ENCODE measurements at places on chromosomes 13 and 19.
A peak's percentile ranks its signal among the peaks of the same experiment; 100 is the strongest.

- no peak for DNase-seq
Measured at GRCh38 chr19:53903055-53903680, 5.9 kb upstream of the CACNG7 start.

- DNase-seq: no peak
Measured at GRCh38 chr13:113836768-113837559, 26.9 kb downstream of the GAS6 start.

DNA sequence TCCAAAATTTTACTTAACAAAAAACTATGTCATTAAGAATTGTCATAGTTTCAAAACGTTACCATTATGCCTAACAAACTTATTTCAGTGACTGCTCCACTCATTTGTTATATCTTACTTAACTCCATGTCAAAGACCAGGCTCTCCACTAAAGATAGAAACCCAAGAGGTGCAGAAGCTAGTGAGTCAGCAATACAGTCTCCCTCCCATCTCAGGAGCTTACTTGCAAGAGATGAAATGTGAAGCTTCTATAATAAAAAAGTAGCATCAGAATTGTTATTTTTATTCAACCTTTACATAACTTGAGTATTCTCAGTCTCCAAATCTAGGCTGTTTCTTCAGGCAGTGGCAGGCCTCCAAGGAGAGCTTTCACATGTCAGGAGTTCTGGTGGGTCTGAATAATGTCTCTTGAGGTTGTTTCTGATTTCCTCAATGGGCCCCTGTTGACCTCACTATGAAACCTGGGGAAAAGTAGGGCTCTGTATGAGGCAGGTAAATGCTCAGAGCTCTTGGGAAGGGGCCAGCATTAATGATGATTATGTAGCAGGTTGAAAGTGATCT lies 242.0 kb downstream of the NDFIP2 start:
- no peak for DNase-seq

DNA sequence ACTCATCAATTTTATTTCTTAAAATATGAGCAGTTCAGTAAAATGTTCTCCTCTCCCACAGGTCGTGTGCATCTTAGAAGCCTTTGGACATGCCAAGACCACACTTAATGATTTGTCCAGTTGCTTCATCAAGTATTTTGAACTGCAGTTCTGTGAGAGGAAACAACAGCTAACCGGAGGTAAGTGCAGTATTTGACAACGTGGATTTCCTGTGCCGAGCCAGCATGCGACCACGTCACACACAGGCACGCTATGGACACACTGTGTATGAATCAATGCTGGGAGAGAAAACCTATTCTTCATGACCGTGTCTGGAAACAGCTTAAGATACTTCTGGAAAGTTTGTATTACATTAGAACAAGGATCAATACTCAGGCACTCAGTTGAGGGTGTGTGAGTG lies 268.5 kb downstream of the MYO16 start:
- no peak for DNase-seq

- no peak for DNase-seq
Measured at GRCh38 chr13:108200781-108201398, 14.4 kb downstream of the LIG4 start.

DNA sequence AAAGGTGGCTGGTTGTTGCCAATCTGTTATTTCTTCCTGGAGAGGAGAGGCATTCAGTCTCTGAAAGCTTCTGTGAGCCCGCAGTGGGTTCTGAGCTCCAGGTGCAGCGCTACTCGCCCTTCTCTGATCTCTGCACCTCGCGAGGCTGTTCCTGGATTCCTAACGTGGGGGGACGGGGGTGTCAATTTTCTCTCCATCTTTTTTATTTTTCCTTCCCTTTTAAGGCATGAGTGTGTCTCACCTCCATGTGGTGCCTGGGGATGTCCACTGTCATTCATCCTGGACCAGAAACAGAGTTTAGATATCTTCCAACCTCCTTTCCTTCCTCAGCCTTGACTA lies 626 bp downstream of the ZNF233 start:
- DNase-seq: no peak

GRCh38 chr13:66748712-66749111 lies 481.4 kb downstream of the PCDH9 start:
- no peak for DNase-seq

DNA sequence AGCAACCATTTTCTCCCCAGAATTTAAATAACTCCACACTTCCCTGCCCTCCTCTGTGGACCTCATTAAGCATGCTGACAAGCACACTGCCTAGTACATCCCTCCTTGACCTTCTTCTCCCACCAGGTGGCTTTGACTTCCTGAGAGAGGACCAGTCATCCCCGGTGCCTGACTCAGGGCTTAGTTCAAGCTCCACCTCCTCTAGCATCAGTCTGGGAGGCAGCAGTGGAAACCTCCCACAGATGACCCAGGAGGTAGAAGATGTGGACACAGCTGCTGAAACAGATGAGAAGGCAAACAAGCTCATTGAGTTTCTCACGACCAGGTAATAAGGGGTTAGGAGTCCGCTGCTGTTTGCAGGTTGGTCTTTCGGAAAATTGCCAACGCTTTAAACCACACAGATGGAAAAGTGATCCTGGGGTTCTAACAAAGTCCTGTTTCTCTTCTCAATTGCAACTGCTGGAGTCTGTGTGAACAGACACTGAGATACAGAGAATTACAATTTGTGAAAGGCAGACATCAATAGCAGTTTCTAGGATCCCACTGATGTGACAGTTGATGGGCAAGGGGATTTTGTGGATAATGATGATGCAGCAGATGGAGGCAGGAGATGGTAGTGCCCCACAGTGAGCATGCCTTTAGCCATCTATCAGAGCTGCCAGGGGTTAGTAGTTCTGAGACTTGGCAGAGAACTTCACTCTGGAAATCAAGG lies 86.7 kb downstream of the ZAR1L start:
- no peak for DNase-seq

DNA sequence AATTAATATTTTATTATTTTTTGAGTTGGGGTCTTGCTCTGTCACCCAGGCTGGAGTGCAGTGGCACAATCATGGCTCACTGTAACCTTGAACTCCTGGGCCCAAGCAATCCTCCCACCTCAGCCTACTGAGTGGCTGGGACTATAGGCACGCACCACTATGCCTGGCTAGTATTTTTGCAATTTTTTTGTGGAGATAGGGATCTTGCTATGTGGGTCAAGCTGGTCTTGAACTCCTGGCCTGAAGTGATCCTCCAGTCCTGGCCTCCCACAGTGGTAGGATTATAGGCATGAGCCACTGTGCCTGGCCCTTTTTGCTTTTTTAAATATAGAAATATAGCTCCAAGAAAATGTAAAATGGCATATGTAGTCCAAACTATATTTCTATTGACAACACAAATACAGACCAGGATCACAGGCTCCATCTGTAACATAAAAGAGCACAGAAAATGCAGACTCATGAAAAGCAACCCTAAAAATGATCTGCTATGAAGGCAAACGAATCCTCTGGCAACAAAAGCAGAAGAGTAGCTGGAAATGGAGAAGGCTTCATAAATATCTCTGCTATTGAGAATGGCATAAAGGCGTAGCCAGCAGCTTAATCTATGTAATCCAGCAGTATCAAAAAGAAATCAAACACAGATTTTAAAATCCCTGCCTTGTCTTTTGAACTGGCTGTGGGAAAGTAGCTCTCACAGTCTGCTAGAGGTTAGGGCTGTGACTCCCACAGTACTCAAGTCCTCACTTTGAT lies 200.6 kb downstream of the LHFPL6 start:
- DNase-seq: no peak

DNA sequence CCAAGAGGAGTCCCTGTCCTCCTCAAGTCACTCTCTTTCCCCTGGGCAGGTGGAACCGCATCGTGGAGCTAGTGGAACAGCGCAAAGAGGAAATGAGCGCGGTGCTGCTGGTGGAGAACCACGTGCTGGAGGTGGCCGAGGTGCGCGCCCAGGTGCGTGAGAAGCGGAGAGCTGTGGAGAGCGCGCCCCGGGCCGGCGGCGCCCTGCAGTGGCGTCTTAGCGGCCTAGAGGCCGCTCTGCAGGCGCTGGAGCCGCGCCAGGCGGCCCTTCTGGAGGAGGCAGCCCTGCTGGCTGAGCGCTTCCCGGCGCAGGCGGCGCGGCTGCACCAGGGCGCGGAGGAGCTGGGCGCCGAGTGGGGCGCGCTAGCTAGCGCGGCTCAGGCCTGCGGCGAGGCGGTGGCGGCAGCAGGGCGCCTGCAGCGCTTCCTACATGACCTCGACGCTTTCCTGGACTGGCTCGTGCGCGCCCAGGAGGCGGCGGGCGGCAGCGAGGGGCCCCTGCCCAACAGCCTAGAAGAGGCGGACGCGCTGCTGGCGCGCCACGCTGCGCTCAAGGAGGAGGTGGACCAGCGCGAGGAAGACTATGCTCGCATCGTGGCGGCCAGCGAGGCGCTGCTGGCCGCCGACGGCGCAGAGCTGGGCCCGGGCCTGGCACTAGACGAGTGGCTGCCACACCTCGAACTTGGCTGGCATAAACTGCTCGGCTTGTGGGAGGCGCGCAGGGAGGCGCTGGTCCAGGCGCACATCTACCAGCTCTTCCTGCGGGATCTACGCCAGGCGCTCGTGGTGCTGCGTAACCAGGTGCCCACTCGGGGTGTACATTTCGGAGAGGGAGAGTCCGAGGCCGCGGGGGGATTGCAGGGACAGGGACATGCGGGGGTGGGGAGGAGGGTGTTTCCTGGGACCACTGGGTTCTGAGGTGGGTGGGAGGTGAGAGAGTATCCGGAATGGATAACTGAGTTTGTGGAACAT lies 52.8 kb downstream of the SPTBN4 start:
- no peak for DNase-seq

DNA sequence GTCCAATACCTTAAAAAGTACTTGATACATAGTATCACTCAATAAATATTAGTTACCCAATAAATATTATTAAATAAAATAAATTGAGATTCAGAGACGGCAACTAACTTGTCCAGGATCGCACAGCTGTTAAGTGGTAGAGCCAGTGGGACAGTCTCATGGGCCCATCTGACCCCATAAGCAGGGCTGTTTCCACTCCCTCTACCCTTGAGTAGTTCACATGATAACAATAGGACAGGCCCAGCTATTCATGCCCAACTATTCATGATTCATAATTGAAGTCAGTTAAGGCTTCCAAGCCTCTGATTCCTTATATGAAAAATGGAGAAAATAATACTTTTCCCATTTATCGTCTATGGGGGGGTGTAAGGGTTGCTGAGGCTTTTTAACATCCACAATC lies 78.2 kb downstream of the C13orf42 start:
- no peak for DNase-seq

GRCh38 chr19:33194886-33195644 lies 935 bp downstream of the LRP3 start:
- no peak for DNase-seq

- DNase-seq: no peak
Measured at GRCh38 chr13:67943116-67943515, 713.0 kb upstream of the PCDH9 start.

DNA sequence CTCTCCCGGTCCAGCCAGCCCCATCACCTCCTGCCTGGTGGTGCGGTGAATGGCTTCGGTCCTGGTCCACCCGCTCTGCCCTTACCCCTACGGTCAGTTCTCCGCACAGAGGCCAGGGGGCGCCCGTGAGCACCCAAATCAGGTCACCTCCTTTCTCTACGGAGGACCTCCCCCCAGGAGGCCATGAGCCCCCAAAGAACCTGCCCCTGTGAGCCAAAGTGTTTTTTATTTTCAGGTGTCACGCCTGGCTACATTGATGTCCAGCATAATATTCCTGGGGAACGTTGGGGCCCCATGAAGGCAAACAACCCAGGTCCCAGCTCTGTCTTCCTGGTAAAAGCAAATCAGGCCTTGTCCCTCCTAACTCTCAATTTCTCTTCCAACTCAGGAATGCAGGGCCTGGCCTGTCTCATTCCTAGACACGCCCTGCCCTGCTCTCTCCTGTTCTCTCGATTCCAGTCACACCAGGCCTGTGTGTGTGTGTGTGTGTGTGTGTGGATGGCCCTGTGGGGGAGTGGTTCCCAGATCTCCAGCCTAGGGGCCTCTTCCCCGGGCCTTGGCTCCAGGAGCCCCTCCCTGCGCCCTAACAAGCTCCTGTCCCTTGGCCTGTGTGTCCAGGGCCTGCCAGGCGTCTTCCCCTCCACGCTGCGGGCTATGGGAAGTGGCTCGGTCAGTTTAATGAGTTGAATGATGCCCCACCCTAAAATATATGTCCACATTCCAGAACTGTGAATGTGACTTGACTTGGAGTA lies 9.7 kb upstream of the GIPC1 start:
- peak; percentile 90 for DNase-seq

DNA sequence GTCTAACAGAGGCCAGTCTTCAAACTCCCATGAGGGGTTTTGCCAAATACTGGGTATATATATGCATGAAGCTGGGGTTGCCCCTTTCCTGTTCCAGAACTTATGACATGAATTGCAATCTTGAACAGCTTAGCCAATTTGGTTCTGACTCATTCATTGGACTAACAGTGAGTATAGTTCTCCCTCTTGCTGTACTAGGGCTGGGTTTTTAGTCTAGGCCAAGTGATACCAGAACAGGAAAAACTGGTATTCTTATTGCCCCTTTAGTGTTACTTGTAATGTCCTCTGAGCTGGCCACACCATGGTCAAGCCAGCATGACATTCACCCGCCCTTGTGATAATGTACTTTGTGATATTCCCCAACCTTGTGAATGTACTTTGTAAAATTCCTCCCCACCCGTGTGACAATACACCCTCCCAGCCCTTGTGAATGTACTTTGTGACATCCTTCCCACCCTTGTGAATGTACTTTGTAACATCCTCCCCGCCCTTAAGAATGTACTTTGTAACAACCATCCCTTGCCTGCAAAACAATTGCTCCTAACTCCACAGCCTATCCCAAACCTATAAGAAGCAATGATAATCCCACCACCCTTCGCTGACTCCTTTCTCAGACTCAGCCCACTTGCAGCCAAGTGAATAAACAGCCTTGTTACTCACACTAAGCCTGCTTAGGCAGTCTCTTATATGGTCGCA lies 26.9 kb downstream of the ZNF846 start:
- DNase-seq: no peak

GRCh38 chr19:58566989-58567388 lies 6.1 kb downstream of the MZF1 start:
- no peak for DNase-seq

- no peak for DNase-seq
Measured at GRCh38 chr13:50932091-50932490, 22.5 kb downstream of the RNASEH2B start.

- no peak for DNase-seq
Measured at GRCh38 chr19:3110126-3110825, 16.1 kb downstream of the GNA11 start.

GRCh38 chr19:19540064-19540714 lies 2.1 kb downstream of the CILP2 start:
- DNase-seq: no peak

- DNase-seq: no peak
Measured at GRCh38 chr19:18001777-18002345, 6.1 kb upstream of the ARRDC2 start.

DNA sequence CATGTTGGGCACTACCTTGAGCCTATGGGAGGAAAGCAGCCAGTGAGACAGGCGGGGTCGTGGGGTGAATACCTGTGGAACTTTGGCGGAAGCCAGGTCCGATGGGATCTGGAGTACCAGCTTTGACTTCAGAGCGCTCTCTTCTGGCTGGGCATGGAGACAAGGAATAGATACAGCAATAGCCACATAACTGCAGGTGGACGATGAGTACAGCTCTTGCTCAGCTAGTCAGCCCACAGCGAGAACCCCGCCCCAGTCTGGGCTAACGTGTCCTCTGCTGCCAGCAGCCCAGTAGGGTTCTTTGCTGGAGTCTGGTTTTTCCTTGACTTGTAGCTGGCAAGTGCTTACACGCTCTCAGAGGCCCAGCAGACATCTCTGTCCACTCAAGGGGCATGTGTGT lies 83.4 kb downstream of the SIPA1L3 start:
- no peak for DNase-seq

GRCh38 chr19:49336482-49337266 lies 1.5 kb downstream of the CD37 start:
- no peak for DNase-seq
